ENCODE measurements at places on chromosomes 16 and 17.

DNA sequence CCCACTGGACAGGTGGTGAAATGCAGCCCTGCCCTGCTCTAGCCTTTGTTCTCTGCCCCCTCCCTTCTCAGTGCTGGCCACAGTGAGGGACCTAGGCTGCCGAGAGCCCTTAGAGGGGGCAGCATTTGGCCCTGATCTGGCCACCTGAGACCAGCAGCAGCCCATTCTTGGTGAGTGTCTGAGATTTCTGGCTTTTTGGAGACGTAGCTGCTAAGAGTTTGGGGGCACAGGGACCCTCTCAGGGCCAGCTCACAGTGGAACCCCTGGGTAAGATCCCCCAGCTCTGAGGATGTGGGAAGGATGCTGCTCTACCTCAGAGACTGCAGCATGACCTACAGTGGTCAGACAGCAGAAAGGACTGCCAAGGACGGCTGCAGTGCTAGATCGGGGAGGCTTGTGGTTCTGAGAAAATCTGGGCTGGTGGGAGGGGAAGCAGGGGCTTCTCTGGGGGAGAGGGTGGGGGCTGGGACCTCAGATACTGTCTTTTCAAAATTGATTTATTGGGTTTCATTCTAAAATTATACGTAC lies 13.3 kb downstream of the GRB7 start:
- DNase-seq = no peak

GRCh38 chr17:46143827-46144236 lies 49.4 kb downstream of the KANSL1 start:
- no peak for DNase-seq

DNA sequence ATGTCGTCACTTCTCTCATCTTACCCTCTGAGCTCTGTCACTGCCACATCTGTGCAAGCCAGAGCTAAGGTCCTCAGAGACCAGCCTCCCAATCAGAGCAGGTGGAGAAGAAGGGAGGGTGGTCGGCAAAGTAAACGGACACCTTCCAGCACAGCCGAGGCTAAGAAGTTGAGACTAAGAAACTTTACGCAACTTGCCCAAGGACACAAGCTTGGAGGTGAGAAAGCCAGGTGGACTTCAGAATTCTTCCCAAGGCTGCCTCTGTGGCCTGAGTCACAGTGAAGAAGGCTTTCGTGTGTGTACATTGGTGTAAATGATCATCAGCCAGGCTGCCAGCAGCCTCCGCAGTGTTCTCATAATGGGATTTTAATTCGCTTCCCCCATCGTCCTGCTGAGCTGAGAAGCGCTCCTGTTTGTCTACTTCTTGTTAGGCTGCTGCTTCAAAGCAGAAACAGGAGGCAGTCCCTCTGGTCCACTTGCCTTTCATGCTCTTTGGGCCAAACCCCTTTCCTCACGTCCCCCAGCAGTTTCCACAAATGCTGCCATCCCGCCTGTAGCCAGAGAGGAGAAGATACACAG lies 125.0 kb upstream of the RPL38 start:
- DNase-seq = no peak

DNA sequence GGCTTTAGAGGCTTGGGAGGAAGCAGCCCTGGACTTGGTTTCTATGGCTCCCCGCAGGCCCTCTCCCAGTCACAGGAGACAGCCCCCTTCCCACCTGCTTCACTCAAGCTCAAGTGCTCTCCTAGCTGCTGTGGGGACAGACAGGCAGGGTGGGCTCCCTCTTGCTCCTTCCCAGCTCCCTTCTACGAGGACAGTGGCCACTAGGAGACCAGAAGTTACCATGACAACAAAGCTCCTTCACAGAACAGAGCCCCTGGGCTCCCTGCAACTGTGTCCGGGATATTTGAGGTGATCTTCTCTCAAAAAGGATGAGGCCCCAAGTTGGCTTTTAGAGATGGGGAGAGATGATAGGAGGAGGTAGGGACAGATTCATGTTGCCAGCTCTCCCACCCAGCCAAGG lies 116.3 kb downstream of the AMFR start:
- no peak for DNase-seq

GRCh38 chr16:52578007-52578828 lies 31.3 kb upstream of the TOX3 start:
- no peak for DNase-seq

GRCh38 chr17:2335726-2336214 lies 487 bp downstream of the TSR1 start:
- no peak for DNase-seq

DNA sequence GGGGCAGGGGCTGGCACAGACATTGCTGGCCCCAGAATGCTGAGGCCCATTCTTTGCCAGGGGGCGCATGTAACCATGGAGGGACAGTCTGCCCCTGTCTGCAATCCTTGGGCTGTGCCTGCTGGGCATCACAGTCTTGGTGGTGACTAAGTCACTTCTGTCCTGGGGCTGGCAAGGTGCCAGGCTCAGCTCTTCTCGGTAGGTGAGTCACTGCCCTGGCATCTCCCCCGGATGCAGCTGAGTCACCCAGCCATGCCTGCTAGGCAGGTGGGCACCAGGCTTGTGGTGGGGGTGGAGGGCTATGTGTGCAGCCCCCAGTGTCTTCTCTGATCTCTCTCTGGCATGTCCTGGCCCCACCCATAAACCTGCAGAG lies 5.6 kb downstream of the RARA start:
- no peak for DNase-seq

DNA sequence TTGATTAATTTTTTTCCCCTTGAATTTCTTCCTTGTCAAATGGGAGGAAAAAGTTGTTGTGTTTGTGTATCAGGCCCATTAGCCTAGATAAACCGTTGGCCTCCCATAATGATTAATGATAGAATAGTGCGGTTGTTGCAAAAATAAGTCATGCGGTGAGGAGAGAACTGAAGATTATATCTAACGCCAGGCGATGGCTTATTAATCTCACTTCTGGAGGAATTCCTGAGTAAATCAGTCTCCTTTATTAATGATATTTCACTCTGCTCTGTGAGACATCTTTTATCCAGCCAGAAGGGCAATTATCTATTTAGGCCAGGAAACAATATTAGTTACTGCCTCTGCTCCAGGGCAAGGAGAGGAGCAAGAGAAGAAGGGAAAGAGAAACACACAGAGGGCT lies 107.3 kb downstream of the IRX5 start:
- no peak for DNase-seq

- DNase-seq = no peak
Measured at GRCh38 chr17:27455236-27455913, 873 bp upstream of the KSR1 start.

DNA sequence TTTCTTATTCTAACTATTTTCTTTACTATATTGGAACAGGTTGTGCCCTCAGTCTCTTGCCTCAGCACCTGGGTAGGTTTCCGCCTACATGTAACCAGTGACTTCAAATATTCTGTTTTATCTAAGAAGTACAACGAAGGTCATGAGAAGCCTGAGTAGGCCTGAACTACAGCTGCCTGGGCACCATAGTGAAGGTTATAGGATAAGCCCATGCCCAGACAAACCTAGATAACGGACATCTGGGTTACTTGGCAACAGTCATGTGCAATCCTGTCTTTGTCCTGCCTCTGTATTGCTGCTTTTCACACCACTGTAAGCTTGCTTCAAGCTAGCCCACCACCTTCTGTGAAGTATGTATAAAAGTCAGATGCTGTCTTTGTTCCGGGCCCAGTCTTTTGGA lies 25.4 kb upstream of the ARL4D start:
- DNase-seq = no peak

- peak; percentile 42 for DNase-seq
Measured at GRCh38 chr17:17783116-17783824, 53.5 kb downstream of the SREBF1 start.

GRCh38 chr17:42895185-42895555 lies 5.4 kb upstream of the G6PC1 start:
- no peak for DNase-seq

GRCh38 chr16:70759666-70760065 lies 41.3 kb downstream of the VAC14 start:
- DNase-seq = no peak

DNA sequence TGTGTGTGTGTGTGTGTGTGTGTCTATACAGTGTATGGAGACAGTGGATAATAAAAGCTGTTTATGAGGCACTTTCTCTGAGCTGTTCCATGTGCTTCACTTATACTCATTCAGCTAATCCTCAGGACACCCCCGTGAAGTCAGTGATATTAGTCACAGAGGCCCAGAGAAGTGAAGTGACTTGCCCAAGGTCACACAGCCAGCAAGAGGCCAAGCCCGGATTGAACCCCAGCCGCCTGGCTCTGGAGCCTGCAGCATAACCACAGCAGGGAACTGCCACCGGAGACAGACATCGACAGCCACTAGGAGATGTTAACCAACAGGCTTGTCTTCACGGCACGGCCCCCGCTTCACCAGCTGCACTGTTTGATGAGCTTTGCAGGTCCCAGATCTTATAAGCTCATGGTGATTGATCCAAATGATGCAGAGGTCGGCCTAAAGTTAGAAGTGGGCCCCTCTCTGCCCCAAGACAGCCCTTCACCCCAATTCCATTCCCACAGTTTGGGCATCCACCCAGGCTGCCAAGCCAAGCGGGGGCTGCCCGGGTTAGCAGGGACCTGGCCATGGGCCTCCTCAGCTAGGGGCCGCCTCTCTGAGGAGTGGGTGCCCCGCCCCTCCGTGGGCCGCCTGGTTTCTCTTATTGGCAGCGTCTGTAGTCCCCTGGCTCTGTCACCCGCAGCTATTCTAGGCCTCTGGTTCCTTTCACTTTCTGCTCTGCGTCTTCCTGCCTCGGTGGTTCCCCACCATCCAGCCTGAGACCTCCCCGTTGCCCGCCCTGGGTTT lies 30.9 kb downstream of the SOCS1 start:
- no peak for DNase-seq

GRCh38 chr16:4767872-4768548 lies 1.0 kb upstream of the ZNF500 start:
- DNase-seq = no peak

DNA sequence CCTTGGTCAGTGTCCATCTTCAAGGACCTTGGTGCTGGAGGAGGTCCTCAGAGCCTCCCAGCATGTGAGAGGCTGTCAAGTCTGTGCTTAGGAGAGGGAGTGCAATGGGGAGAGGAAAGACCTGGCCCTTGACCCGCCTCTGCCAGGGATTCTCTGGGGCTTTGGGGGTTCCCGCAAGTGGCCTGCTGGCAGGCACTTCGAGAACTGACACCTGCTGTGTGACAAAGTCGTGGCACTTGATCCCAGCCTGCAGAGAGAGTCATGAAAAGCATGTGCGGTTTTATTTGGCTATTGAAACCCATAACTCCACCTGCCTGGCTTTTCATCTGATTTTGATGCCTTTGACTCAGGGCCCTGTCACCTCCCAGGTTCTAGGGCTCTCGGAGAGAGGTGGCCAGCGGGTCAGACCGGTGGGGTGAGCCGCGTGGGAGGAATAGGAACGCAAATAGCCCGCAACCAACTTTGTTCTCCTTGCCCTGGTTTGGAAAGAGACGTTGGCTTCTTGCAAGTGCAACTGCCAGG lies 42.8 kb upstream of the GSE1 start:
- no peak for DNase-seq

- DNase-seq = no peak
Measured at GRCh38 chr17:50519141-50519834, 11.0 kb downstream of the MYCBPAP start.

- DNase-seq = no peak
Measured at GRCh38 chr17:47834756-47835155, 3.3 kb downstream of the LRRC46 start.

GRCh38 chr17:79026376-79027273 lies 2.7 kb downstream of the C1QTNF1 start:
- DNase-seq = no peak

GRCh38 chr17:34437188-34437587 lies 74.2 kb upstream of the CCL1 start:
- DNase-seq = no peak

GRCh38 chr17:67831268-67831667 lies 6.0 kb downstream of the BPTF start:
- DNase-seq = no peak

- DNase-seq = no peak
Measured at GRCh38 chr17:7440834-7441195, 1.5 kb downstream of the FGF11 start.

GRCh38 chr16:54142787-54143186 lies 143.8 kb downstream of the IRX3 start:
- DNase-seq = no peak

DNA sequence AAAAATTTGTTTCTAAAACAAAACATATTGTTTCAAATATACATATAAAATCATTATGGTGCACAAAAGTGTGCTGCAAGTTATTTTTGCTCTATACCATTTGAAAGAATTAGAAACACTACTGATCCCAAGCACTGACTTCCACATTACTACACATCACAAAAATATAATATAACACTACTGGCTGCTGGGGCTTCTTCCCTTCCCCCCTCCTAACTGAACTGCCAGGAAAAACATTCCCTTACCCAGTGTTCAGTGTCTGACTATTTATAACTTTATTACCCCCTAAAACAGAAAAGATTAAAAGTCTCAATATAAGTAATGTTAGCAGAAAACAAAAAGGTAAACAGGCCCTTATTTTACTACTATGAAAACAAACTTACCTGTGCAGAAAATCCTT lies 36.9 kb downstream of the GPATCH8 start:
- DNase-seq = no peak

DNA sequence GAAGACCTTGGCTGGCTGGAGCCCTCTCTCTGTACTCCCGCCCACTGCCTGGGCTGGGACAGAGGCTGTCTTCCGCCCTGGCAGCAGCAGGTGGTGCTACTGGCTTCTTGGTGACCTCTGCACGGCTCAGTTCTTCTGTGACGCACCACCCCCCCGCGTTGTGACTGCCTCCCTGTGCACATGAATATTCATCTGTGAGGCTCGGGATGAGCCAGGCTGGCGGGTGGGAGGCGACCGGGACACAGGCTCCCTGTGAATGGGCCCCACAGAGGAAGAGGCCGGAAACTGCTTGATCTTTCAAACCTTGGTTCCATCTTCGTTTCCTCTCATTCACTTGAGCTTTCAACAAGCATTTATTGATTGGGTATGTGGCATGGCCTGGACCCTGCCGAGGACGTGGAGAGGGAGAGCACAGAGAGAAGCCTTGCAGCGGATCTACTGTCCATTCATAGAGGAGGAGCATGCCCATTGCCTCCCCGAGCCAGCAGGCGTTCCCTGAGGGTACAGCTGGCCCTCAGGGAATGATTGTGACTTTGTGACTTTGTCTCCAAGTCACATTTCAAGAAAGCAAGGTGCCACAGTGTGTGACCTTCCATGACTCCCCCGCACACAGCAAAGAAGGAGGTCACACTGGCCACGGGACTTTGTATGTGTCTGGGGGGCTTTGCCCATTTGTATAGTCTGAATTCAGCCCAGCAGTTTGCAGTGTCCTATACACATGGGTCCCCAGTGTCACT lies 45.0 kb downstream of the B9D1 start:
- peak; percentile 89 for DNase-seq

GRCh38 chr16:83473926-83474650 lies 333.7 kb upstream of the HSBP1 start:
- DNase-seq = no peak

GRCh38 chr16:86519649-86520316 lies 9.5 kb downstream of the FOXF1 start:
- no peak for DNase-seq

- no peak for DNase-seq
Measured at GRCh38 chr17:16419929-16420271, 4.5 kb downstream of the TRPV2 start.

- DNase-seq = no peak
Measured at GRCh38 chr17:74843352-74843627, 16.4 kb downstream of the GRIN2C start.

Data from amygdala (tissue), 56 donors.